ENCODE measurements at places on chromosomes 2 and 18.

DNA sequence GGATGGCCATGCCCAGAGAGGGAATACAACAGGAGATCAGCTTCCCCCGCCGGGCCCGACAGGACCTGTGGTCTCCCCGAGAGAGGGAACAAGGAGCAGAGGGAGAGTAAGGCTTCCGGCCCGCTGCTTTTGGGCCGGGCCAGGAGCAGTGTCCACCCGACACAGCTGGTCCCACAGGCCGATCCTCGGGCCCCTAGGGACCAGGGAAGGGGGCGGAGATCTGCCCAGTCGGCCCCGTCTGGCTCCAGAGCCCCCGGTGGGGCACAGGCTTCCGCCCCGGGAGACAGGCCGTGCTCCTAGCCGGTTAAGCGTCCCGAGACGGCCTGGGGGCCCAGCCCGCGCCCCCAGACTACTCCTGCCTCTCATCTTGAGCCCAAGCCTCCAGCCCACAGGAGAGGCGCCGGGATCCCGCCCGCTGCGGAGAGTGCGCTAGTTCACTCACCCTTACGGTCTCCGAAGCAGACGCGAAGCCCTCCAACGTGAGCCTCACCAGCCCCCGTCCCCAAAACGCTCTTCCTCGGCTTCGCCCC lies at the start of gene MCFD2:
MCFD2 (minus strand) TSS at position 526 of the 530 bp plus-strand sequence. CDS start 6,635 bp downstream, outside the sequence.
- DNase-seq: no peak

DNA sequence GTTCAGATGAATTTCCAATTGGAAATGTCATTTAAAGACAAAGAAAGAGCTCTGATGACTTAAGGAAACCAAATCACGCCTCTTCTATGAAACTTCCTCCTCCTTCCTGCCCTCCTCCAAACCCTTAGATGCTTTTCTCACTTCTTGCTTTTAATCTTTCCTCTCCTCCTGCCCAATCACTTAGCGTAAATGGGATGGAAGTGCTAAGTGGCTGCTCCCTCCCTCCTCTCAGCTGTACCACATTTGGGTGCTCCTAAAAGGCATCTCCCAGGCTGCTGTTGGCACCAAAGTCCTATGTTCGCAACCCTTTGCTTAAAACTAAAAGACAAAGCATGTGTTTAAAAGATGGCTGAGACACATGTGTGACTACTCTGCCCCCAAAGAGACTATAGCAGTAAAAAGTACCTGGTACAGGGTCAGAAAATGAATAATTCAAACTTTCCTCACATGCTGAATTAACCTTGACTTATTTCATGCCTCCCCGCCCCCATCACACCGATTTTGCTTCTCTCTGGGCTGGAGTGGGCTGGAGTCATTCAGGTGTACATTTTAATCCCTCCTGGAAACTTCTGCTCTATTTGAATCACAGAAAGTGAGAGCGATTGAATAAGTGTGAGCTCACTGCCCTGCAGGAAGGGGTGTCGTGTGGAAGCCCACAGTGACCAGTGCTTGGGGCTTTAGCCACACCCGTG lies 59.2 kb upstream of the KLF7 start:
- no peak for DNase-seq

- no peak for DNase-seq
Measured at GRCh38 chr2:205787761-205788160, 105.5 kb downstream of the NRP2 start.

GRCh38 chr2:143401861-143402260 lies 272.6 kb downstream of the ARHGAP15 start:
- DNase-seq: no peak

- no peak for DNase-seq
Measured at GRCh38 chr2:12264146-12264545, 452.6 kb upstream of the TRIB2 start.

DNA sequence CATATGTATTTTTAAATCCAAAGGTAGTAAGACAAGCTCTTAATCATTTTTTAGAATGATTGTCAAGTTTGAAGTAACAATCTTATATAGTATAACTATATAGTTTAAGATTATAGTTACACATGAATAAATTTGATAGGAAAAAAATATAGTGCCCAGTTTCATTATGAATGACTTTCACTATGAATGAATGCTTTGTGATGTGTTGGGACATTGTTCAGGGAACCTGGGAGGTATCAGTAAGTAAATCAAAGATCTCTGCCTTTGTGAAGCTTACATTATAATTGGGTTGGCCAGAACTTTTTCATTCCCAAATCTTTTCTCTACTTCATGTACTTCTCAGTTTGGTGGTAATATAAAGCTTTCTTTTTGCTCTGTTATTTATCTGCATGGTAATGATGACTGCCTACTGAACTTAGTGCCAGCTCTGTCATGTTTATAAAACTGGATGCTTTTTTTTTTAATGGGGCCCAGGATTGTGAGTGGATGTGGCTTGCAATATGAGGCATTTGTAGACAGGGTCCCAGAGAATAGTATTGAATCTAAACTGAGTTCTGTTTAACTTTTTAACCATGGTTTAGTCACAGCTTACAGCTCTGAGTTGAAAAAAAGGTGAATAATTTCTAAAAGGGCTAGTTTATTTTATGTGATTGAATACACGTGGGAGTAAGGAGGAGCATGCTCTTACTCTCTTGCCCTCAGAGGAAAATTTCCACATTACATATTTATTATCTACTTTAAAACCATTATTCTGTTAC lies 23.3 kb downstream of the GLS start:
- no peak for DNase-seq

- DNase-seq: no peak
Measured at GRCh38 chr2:119108186-119108585, 50.4 kb downstream of the C1QL2 start.

GRCh38 chr2:12031866-12032265 lies 285.4 kb downstream of the LPIN1 start:
- no peak for DNase-seq

- no peak for DNase-seq
Measured at GRCh38 chr2:140808820-140809219, 1322.0 kb downstream of the LRP1B start.

GRCh38 chr18:3874125-3874524 lies 424.2 kb downstream of the TGIF1 start:
- DNase-seq: no peak

DNA sequence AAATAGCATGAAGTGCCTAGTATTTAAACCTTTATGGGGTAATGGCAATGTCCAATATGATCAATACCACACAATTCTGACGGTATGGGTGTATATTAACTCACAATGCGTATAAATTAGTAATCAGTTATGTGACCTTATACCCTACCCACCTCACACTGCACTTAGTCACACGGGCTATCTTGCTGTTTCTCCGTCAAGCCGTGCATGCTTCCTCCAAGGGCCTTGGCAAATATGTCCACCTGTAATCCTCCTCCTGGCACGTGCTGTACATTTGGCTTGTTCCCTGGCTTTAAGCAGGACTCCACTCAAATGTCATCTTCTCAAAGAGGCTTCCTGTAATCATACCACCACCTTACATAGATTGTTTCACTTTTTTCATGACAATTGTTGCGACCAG lies 12.2 kb downstream of the TNFRSF11A start:
- DNase-seq: no peak

- no peak for DNase-seq
Measured at GRCh38 chr2:27724191-27724590, 47.3 kb upstream of the MRPL33 start.

- no peak for DNase-seq
Measured at GRCh38 chr18:60508108-60508507, 135.5 kb upstream of the MC4R start.

DNA sequence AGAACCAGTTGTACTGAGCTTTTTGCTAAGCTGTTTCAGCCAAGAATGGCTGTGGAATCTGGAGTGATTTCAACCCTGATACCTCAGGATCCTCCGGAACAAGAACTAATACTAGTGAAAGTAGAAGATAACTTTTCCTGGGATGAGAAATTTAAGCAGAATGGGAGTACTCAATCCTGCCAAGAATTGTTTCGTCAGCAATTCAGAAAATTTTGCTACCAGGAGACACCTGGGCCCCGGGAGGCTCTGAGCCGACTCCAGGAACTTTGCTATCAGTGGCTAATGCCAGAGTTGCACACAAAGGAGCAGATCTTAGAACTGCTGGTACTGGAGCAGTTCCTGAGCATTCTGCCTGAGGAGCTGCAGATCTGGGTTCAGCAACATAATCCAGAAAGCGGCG lies 1.6 kb downstream of the ZNF397 start:
- no peak for DNase-seq

DNA sequence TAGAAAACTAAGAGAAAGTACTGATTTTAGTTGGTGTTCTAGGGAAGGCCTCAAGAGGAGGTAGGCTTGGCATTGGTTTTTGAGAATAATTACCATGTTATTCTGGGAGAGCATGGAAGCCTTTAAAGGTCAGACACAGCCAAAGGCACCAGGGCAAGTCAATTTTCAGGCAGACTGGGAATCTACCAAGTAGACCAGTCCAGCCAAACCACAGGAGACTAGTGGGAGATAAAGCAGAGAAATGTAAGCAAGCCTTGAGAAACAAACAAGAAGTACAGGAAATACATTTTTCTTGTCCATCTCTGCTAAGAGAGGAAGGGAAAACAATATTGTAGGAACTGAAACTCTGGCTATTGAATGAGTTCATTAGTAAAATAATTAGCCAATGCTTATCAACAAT lies 5.5 kb upstream of the CCDC68 start:
- no peak for DNase-seq

DNA sequence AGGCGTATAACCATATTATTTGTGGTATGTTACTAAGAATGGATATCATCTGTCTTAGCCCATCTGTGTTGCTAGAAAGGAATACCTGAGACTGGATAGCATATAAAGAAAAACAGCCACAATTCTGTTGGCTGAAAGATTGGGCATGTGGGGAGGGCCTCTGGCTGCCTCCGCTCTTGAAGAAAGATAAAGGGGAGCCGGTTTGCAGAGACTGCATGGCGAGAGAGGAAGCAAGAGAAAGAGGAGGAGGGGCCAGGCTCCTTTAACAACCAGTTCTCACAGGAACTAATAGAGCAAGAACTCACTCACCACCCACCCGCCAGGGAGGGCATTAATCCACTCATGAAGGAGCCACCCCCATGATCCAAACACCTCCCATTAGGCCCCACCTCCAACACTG lies 29.2 kb upstream of the UXS1 start:
- DNase-seq: no peak

DNA sequence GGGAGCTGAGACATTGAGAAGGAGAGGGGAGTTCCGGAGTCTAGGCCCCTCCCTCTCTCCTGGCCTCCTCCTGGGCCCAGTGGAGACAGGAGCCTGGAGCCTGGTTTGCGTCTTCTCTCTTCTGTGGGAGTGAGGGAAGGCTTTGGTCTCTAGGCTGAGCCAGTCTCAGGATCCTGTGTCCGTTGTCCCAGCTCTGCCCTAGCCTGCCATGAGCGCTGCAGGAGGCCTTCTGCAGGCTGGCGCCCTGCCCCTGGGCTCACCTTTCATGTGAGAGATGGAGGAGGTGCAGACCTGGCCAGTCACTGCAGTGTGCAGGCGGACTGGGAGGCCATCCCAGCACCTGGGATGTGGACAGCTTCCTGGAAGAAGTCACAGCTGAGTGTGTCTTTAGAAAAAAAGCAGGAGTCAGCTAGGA lies 8.7 kb downstream of the IMPA2 start:
- no peak for DNase-seq

GRCh38 chr18:3384664-3385563 lies 65.1 kb upstream of the TGIF1 start:
- DNase-seq: no peak

DNA sequence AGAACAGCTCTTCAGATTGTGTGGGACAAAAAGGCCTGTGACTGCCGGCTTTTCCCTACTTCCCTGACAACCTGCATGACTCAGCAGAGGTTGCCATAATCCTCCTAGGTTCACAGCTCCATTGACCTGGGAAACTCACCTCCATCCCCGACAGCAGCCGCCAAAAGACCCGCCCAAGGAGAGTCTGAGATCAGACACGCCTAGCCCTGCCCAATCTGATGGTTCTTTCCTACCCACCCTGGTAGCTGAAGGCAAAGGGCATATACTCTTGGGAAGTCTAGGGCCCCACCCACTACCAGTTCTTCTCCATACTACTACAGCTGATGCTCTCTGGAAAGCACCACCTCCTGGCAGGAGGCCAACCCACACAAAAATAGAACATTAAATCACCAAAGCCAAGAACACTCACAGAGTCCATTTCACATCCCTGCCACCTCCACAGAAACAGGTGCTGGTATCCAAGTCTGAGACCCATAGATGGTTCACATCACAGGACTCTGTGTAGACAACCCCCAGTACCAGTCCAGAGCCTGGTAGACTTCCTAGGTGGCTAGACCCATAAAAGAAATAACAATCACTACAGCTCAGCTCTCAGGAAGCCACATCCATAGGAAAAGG lies 140.6 kb downstream of the NETO1 start:
- no peak for DNase-seq

DNA sequence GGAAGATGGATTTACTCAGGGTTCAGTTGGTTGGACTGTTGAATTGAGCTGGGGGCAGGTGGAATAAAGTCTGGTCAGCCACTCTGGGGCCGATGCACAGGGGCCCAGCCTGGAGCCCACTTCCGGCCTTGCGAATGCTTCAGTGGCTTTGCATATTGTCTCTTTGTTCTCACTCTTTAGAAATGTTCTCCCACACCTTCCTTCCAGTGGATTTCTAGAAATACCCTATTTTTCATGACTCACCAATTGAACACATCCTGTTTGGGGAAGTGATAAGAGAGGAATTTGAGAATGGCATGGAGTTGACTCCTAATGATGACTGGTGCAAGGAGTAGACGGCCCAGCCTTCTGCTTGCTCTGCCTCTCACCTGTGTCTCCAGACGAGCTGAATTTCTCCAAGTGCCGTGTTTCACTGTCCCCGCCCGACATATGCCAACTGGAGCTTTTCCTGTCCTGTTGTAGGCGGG lies 28.1 kb downstream of the ASAP2 start:
- DNase-seq: no peak

DNA sequence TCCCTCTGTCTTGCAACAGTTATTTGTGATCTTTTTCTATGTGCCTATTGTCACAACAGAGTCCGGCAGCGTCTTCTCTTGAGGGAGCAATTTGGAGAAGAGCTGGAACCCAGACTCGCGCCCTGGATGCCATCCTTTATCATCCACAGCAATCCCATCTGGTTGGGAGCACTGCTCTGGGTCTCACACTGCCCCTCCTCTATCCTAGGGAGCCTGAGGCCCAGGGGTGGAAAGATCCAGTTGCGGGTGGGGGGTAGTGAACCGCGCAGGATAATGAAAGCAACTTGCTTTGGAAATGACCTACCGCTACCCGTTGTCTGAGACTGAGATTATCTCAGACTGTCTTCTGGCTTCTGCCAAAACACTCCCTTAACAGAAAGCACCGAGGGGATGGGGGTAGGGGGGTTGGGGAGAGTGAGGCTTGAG lies 713 bp downstream of the WBP1 start:
- no peak for DNase-seq

DNA sequence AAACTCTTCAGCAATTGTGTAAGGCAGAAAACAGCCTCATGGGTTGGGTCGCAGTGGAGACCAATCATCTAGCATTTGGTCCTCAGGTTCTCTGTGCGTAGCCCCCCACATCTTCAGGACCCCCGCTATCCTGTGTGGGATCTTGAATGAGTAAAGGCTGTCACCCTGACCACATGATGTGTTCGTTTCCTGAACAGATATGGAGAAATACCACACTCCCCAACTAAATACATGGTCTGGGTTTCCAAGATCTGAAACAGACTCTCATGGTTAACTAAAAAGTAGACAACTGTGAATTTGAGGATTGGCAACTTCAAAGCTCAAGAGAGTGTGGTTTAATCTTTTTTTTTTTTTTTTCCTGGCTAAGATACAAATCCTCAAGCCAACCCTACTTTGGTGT lies 23.2 kb downstream of the DOCK10 start:
- no peak for DNase-seq
